ENCODE measurements at places on chromosomes 5 and 9.

GRCh38 chr9:121509180-121509579 lies 9.5 kb upstream of the GGTA1 start:
- no peak for DNase-seq

- no peak for DNase-seq
Observed at GRCh38 chr9:16344343-16344742, 526.1 kb downstream of the BNC2 start.

GRCh38 chr5:100760688-100761087 lies 142.4 kb downstream of the ST8SIA4 start:
- no peak for DNase-seq

DNA sequence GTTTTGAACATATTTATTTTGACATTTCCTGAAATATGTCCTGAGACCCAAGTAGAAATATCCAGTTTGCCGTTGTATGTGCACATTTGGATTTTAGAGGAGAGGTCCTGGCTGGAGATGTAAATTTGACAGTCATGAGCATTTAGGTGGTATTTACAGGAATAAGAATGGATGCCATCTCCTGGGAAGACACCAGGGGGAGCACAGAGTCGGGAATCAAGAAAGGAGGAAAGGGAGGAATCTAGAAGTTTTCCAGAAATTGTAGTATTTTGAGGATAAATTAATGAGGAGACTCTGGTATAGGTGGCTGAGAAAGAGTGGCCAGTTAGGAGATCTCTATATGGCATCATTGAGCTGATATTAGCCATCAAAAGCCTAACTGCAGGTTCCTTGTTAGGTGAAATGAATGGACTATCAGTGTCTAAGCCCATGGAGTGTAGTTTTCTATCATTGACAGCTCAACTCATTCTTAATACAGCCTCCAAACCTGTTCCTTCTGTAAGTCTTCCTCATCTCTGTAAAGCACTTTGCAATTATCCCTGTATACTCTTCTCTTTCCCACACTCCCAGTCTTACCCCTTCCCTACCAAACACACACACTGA lies 7.2 kb downstream of the GAPT start:
- DNase-seq: peak; percentile 43

DNA sequence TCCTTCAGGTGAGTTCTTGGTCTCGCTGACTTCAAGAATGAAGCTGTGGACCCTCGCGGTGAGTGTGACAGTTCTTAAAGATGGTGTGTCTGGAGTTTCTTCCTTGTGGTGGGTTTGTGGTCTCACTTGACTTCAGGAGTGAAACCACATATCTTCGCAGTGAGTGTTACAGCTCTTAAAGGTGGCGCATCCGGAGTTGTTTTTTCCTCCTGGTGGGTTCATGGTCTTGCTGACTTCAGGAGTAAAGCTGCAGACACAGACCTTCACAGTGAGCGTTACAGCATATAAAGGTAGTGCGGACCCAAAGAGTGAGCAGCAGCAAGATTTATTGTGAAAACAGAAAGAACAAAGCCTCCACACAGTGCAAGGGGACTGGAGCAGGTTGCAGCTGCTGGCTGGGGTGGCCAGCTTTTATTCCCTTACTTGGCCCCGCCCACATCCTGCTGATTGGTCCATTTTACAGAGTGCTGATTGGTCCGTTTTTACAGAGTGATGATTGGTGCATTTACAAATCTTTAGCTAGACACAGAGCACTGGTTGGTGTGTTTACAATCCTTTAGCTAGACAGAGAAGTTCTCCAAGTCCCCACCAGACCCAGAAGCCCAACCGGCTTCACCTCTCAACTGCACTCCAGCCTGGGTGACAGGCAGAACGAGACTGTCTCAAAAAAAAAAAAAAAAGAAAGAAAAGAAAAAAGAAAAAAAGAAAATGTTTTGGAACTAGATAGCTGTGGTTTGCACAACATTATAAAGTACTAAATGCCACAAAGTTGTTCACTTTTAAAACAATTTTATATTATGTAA lies 9.1 kb upstream of the ERMP1 start:
- no peak for DNase-seq

- DNase-seq: no peak
Observed at GRCh38 chr9:136368190-136368589, 4.6 kb upstream of the DNLZ start.

GRCh38 chr5:2282893-2283292 lies 400.2 kb upstream of the IRX4 start:
- no peak for DNase-seq

- DNase-seq: peak; percentile 71
Observed at GRCh38 chr9:130866474-130866965, 30.1 kb downstream of the QRFP start.

GRCh38 chr9:120212153-120212852 lies 367.7 kb downstream of the CDK5RAP2 start:
- DNase-seq: no peak

GRCh38 chr9:22147813-22148527 lies 138.9 kb upstream of the CDKN2B start:
- no peak for DNase-seq

DNA sequence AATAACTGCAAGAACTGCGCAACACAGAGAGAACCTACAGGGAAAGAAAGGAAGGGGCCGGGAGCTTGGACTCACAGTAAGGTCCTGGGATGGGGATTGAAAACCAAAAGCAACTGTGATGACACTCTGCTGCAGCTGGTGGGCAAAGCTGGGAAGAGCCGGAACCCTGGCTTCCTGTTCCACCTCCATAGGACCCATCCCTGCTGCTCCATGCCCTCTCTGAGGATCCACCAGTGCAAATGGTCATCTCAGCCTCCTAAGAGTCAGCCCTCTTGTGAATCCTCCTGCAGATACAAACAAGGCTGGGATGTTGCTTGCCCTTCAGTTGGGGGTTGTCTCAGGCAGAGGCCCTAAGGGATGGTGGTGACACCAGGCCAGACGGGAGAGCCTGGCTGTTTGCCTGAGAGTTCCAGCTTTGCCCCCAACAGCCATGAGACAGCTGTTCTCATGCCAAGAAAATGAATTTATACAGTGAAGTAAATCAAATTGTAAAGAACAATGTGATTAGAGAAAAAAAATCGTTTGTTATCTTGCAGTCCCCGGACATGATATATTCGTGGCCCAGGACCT lies 90.8 kb downstream of the TENT4A start:
- DNase-seq: no peak

- DNase-seq: no peak
Observed at GRCh38 chr5:105350486-105351140, 1788.0 kb upstream of the NUDT12 start.

GRCh38 chr5:132627470-132627869 lies 30.5 kb upstream of the IL13 start:
- no peak for DNase-seq

DNA sequence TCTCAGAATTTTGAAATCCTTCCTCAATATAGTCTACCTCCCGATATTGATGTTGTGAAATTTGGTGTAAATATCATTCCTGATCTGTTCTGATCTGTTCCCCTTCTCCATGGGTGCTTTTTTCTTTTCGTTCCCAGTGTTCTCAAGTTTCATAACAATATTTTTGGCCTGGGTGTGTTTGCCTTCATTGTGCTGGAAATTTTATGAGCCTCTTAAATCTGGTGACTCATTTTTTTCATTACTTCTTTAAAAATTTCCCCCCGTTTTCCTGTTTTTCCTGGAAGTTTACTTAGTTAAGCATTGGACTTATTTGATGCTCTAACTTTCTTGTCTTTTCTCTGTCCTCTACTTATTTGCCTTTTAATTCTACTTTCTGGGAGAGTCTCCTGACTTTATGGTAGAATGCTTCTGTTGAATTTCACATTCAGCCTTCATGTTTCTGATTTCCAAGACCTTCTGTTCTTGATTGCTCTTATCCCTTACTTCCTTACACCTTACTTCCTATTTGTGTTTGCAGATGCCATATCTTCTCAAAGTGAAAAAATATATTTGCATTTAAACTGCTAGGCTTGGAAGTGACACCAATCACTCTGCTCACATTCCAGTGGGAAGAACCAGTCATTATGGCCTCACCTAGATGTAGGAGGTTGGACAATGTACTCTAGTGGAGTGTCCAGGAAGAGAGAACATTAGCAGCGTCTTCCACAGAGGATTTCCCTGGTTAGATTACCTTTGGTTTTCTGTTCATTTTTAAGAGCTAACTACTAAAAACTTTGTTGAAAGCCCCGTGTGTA lies 441.9 kb downstream of the ARHGEF28 start:
- DNase-seq: peak; percentile 83

DNA sequence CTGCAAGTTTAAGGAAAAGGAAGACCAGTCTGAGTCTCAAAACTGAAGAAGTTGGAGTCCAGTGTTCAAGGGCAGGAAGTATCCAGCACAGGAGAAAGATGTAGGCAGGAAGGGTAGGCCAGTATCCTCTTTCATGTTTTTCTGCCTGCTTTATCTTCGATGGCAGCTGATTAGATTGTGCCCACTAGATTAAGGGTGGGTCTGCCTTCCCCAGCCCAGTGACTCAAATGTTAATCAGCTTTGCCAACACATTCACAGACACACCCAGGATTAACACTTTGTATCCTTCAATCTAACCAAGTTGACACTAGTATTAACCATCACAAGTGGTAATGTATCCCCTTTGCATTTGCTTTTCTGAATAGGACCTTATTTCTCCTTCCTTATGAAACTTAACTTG lies 535.9 kb upstream of the FTMT start:
- DNase-seq: no peak

- DNase-seq: no peak
Observed at GRCh38 chr9:122420315-122420714, 49.5 kb downstream of the PTGS1 start.

GRCh38 chr9:120741191-120741590 lies 26.9 kb upstream of the MEGF9 start:
- DNase-seq: no peak

DNA sequence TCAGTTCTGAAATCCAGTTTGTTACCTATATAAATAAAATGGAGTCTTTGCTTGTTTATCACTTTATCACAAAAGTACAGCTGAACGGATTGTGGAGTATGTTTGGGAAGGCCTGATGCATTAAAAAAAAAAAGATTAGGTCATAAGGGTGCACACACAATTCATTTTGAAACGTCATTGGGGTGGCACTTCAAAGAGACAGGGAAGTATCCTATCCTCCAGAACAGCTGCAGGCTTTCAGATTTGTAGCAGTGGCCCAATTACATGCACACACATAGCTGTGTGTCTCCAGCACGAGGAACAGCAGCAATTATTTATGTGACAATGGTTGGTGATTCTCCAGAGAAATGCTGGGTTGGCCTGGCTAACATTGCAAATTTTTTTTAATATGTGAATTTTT lies 46.8 kb upstream of the FER start:
- DNase-seq: no peak

- DNase-seq: no peak
Observed at GRCh38 chr9:121987314-121987713, 105.8 kb downstream of the TTLL11 start.

DNA sequence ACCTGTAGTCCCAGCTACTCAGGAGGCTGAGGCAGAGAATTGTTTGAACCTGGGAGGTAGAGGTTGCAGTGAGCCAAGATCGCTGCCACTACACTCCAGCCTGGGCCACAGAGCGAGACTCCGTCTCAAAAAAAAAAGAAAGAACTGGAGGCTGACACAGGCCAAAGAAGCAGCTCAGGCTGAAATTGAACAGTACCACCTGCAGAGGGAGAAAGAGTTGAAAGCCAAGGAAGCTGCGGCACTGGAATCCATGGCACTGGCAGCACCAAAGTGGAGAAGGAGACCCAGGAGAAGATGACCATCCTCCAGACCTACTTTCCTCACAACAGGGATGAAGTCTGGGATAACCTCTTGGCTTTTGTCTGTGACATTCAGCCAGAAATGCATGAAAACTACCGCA lies 11.3 kb upstream of the TMEM141 start:
- DNase-seq: no peak

DNA sequence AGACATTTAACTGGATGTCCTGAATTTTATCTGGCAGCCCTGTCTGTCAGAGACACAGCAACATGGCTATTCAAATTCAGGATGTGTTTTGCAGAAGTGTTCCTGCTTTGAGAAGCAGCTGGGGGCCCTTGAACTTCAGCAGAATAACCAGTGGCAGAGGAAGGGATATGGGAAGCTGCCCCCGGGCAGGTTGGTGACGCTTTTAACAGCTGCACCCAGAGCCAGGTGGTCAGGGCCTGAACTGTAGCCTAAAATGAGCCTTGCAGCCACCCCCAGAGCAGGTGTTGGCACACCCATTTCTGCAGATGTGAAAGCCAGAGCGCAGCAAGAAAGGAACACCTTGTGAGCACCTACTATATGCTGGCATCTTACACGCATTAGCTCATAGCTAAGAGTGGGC lies 128.7 kb upstream of the BOD1 start:
- DNase-seq: no peak

- no peak for DNase-seq
Observed at GRCh38 chr9:77460938-77461337, 187.2 kb downstream of the GNA14 start.

DNA sequence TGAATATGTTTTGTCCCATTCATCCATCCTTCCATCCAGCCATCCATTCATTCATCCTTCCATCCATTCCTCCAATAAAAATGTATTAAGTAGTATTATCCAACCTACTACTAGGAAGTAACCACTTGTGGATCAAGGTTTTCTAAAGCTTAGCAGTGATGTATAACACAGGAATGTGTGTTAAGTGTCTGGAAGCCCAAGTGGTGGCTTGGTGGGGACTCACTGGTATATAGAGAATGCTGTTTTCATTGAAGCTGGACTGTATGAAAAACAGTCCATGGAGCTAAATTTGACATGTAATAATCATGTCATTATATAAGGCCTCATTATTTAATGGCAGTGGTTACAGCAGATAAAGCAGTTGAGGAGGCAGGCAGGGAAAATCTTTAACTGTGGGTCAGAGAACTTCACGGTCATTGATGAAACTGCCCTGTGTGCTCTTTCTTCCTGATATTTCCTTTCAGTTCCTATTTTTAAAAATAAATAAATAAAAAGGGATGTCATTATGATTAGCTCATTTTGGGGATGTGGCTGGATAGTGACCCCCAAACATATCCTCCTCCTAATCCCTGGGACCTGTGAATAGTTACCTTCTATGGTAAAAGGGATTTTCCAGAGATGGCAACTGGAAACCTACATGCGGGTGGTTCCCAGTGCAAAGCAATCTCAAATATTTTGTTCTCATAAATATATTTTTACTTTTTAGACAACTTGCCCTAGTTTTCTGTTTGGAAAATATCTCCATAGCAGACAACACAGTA lies 82.3 kb downstream of the DAPK1 start:
- DNase-seq: no peak

GRCh38 chr5:125199373-125199772 lies 452.9 kb upstream of the ZNF608 start:
- DNase-seq: no peak

DNA sequence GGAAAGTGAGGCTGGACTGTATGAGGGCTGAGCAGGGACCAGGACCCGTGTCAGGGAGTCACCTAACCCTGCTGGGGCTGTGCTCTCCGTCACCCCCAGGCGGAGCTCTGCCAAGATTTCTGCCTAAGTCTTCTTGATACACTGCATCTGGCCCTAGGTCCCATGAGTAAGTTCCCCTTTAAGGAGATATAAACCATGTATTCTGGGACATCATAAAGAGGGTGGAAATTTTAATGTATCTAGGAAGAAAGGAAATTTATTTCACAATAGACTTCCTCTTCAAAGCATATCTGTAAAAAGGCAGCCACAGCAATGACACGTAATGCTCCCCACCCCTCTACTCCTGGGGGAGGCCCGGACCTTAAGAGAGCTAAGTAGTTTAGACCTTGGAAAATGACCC lies 183.4 kb downstream of the FBXL7 start:
- no peak for DNase-seq

- peak; percentile 73 for DNase-seq
Observed at GRCh38 chr5:16889203-16889971, 46.7 kb downstream of the MYO10 start.

All from LoVo (cell line).